CD8-positive, alpha-beta memory T cell (primary cell): ENCODE measurements at places on chromosomes 5 and 9. TPM values are rescaled to one million over a fixed set of nuclear protein-coding genes. Genes with fewer than 3 reads are reported as not detected.
A peak's percentile ranks its signal among the peaks of the same experiment; 100 is the strongest.

DNA sequence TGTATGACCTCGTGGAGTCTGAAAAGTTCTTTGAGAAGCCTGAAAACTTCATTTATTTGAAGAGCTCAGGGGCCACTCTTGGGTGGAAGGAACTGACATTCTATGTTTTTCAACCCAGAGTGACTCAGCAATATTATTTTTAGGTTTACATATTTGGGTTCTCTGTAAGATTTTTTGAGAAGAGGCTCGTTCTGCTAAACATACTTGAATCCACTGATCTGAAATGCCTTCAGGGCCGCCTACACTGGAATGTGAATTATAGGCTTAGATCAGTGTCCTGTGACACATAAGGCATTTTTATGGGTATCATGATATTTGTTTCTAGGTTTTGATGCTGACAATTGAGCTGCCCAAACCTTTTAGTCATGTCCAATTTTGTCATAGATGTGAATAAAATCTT, 86.2 kb downstream of the PSAT1 start:
- no peak overlapping the region for H3K4me3 ChIP-seq
- no peak for DNase-seq
- no peak overlapping the region for H3K27ac ChIP-seq
- H3K36me3 ChIP-seq, result no peaks in the 10 kb centered on the region
- no peaks in the 10 kb centered on the region for H3K4me1 ChIP-seq

The PCDHB3 gene
- not detected for total RNA-seq

GRCh38 chr5:142959683-142960657, 189.8 kb downstream of the ARHGAP26 start:
- H3K4me3 ChIP-seq, result no peak overlapping the region
- no peak for DNase-seq
- H3K36me3 ChIP-seq, result no peaks in the 10 kb centered on the region
- H3K4me1 ChIP-seq, result peaks cover 7% of the 10 kb centered on the region

GRCh38 chr5:72850113-72850512, 33.7 kb downstream of the TNPO1 start:
- DNase-seq, result no peak
- H3K4me1 ChIP-seq, result peaks cover 39% of the 10 kb centered on the region
- no peaks in the 10 kb centered on the region for H3K27me3 ChIP-seq
- H3K36me3 ChIP-seq, result no peaks in the 10 kb centered on the region
- peak overlapping the region; percentile 27 for H3K27ac ChIP-seq

DNA sequence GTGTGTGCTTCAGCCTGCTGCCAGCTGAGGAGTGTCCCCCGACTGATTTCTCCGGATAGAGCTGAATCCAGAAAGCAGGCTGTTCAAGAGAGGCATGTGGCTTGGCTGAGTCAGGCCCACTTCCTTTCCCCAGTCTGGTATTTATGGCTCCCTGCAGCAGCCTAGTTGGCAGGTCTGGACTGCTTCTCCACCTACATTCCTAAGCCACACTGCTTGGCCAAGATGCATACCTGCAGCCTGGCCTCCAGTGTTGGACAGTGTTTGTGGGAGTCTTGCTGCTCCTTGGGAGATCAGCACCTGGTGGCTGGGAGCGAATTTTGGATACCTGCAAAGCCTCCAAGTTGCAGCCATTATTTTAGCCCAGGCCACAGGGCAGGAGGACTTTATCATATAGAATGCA, 670.8 kb downstream of the ACTL7B start:
- no peaks in the 10 kb centered on the region for H3K36me3 ChIP-seq
- H3K27me3 ChIP-seq, result no peaks in the 10 kb centered on the region
- no peak for DNase-seq
- no peaks in the 10 kb centered on the region for H3K4me1 ChIP-seq
- H3K4me3 ChIP-seq, result no peak overlapping the region

DNA sequence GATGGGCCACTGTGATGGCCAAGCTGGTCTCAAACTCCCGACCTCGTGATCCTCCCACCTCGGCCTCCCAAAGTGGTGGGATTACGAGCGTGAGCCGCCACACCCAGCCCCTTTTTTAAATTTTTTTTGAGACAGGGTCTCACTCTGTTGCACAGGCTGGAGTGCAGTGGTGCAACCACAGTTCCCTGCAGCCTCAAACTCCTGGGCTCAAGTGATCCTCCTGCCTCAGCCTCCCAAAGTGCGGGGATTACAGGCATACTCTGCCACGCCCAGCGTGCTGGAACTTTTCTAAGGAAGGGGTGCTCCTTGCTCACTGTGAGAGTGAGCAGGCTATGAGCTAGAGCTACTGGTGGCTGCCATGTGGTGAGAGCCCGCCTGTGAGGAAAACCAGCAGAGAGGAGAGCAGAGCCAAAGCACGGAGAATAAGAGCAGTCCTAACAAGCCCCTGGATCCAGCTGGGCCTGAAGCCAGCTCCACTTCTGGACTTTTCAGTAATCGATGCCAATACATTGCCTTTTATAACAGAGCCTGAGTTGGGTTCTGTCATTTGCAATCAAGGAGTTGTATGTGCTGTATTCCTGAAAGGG, 75.5 kb upstream of the UNC5A start:
- no peaks in the 10 kb centered on the region for H3K4me1 ChIP-seq
- no peaks in the 10 kb centered on the region for H3K36me3 ChIP-seq
- peaks cover 8% of the 10 kb centered on the region for H3K27me3 ChIP-seq
- peak; percentile 10 for DNase-seq

The IL9 gene
- 12.5 TPM for total RNA-seq
